Astrocyte (in vitro differentiated cells and primary cell): ENCODE measurements at places on chromosomes 6 and 20. TPM values are rescaled to one million over a fixed set of nuclear protein-coding genes. Genes with fewer than 3 reads are reported as not detected.

DNA sequence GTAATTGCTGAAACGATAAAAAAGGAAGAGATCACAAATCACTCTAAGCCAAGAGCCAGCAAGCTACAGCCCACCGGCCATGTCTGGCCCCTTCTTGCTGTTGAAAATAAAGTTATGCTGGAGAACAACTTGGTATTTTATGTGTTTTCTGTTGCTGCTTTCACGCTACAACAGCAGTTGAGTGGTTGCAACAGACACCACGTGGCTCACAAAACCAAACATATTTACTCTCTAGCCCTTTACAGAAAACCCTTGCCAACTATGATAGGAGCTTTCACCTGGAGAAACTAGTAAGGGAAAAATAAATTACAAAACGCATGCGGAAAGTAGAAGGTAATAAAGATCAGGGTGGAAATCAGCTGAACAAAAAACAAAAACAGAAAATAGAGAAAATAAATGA is 41.1 kb upstream of the SLCO4A1 start:
- no peak overlapping the region for H3K27ac ChIP-seq
- no peak for DNase-seq
- H3K4me3 ChIP-seq = no peak overlapping the region
- H3K4me1 ChIP-seq = peaks cover 15% of the 10 kb centered on the region

Gene SLC4A11
- total RNA-seq = 3.9 and 6.6 TPM in 2 replicates

DNA sequence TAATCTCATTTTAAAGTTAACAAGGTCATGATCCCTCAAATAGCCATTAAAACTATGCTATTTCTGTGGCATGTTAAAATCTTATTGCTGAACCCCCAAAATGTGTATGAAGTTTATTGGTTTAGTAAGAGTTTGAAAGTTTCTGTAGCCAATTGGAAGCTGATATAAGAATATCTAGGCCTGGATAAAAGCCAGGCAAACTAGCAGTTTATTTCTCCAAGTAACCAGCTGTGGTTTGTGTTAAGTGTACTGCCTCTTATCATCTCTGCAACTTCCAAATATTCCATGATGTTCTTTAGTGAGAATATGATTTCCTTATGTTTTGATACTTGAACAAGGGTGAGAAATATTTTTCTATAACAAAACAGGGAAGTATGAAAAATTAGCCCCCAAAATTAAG is 76.7 kb downstream of the PRSS35 start:
- no peak for DNase-seq
- H3K27ac ChIP-seq = no peak overlapping the region
- H3K4me3 ChIP-seq = no peak overlapping the region
- no peaks in the 10 kb centered on the region for H3K4me1 ChIP-seq
- H3K27me3 ChIP-seq = no peaks in the 10 kb centered on the region
- H3K36me3 ChIP-seq = no peaks in the 10 kb centered on the region

Gene CRISP3
- total RNA-seq = not detected in 2 replicates

GRCh38 chr20:8260837-8261251 is 128.8 kb downstream of the PLCB1 start:
- no peak overlapping the region for H3K4me3 ChIP-seq
- H3K27me3 ChIP-seq = no peaks in the 10 kb centered on the region
- no peaks in the 10 kb centered on the region for H3K4me1 ChIP-seq
- no peak overlapping the region for H3K27ac ChIP-seq
- H3K36me3 ChIP-seq = no peaks in the 10 kb centered on the region

Gene TSHZ2
- total RNA-seq = 0.72 and 1.2 TPM in 2 replicates

DNA sequence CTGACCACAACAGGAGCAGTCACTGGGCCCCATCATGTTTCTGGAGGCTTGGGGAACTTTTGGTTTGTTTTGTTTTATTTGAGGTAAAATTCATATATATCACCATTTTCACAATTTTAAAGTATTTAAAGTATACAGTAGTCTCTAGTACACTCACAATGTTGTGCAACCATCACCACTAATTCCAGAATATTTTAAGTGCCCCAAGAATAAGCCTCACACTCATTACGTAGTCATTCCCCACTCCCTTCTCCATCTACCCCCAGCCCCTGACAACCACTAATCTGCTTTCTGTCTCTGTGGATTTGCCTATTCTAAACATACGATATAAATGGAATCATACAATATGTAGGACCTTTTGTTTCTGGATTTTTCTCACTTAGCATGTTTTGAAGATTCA is 29.0 kb downstream of the RTN4IP1 start:
- no peaks in the 10 kb centered on the region for H3K36me3 ChIP-seq
- DNase-seq = no peak

- peaks cover 7% of the 10 kb centered on the region for H3K4me1 ChIP-seq
- H3K27me3 ChIP-seq = peaks cover 3% of the 10 kb centered on the region
- peak overlapping the region; percentile 5 for H3K27ac ChIP-seq
- DNase-seq = no peak
- no peak overlapping the region for H3K4me3 ChIP-seq
- no peaks in the 10 kb centered on the region for H3K36me3 ChIP-seq
Observed at GRCh38 chr20:39886650-39887190, 802.3 kb downstream of the MAFB start.

Gene STMND1
- total RNA-seq = 0.16 TPM in 1 of 2 replicates, not detected in the other

DNA sequence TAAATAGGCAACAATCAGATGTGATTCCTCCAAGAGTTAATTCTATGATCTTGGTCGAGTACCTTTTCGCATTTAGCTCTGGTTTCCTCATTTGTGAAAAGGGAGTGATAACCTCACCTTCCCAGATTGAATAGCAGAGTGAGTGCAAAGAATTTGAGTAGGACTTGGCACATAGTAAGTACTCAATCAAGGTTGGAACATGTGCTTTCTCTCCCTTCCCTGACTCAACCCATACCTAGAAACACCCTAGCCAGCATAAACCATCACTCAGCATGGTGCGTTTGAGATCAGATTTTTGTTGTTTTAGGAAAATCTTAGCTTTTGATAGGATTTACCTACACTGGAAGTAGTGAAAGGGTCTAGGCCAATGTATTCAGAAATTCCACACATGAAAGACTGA is 333.4 kb upstream of the NT5E start:
- H3K27ac ChIP-seq = no peak overlapping the region
- no peak overlapping the region for H3K4me3 ChIP-seq
- H3K27me3 ChIP-seq = no peaks in the 10 kb centered on the region
- no peak for DNase-seq
- H3K4me1 ChIP-seq = no peaks in the 10 kb centered on the region

Gene BCL2L1
- total RNA-seq = 103 and 149 TPM in 2 replicates

Gene PI3
- total RNA-seq = not detected in 2 replicates

Gene PPP1R14C
- total RNA-seq = 3.9 and 6.6 TPM in 2 replicates

Gene PSORS1C1
- 8.8 and 9.2 TPM in 2 replicates for total RNA-seq

Gene HTR1E
- total RNA-seq = not detected in 2 replicates

GRCh38 chr6:86937219-86938079 is at the start of gene HTR1E:
TSS of gene HTR1E (plus strand) at chr6:86937528. CDS start at chr6:87015335, 77,807 bp downstream.
- H3K27ac ChIP-seq = no peak within 1 kb of the TSS
- H3K4me3 ChIP-seq = peak within 1 kb of the TSS; percentile 23
- peaks cover 4% of the 10 kb centered on the region for H3K4me1 ChIP-seq
- H3K27me3 ChIP-seq = peaks cover 19% of the 10 kb centered on the region
- peak; percentile 8 for DNase-seq

Gene ACSS2
- total RNA-seq = 16.9 and 18.7 TPM in 2 replicates

Gene ADGB
- not detected in 2 replicates for total RNA-seq

DNA sequence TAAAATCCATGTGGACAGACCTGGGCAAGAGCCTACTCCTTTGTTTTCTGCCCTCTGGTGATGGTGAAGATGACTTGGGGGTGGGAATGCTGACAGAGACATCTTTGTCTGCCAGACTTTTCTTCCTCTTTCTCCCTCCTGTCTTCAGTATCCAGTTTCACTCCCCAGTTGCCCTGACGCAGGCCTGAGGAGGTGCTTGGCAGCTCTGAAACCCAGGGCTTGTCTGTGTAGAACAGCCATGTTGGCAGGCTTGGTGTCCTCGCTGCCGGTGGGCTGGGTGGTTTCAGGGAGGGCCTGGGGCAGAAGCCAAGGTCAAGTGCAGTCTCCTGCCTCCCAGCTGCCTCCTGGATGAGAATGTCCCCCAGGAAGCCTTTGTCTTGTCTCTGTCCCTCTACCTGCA is 22.5 kb downstream of the CCDC167 start:
- H3K27ac ChIP-seq = no peak overlapping the region
- no peak overlapping the region for H3K4me3 ChIP-seq
- no peaks in the 10 kb centered on the region for H3K4me1 ChIP-seq
- peaks cover 18% of the 10 kb centered on the region for H3K36me3 ChIP-seq
- DNase-seq = no peak

- H3K27ac ChIP-seq = no peak overlapping the region
- H3K4me1 ChIP-seq = no peaks in the 10 kb centered on the region
- no peaks in the 10 kb centered on the region for H3K36me3 ChIP-seq
- no peak overlapping the region for H3K4me3 ChIP-seq
- no peaks in the 10 kb centered on the region for H3K27me3 ChIP-seq
Observed at GRCh38 chr6:53934023-53934422, 139.2 kb downstream of the LRRC1 start.

Gene LPA
- total RNA-seq = not detected in 2 replicates

DNA sequence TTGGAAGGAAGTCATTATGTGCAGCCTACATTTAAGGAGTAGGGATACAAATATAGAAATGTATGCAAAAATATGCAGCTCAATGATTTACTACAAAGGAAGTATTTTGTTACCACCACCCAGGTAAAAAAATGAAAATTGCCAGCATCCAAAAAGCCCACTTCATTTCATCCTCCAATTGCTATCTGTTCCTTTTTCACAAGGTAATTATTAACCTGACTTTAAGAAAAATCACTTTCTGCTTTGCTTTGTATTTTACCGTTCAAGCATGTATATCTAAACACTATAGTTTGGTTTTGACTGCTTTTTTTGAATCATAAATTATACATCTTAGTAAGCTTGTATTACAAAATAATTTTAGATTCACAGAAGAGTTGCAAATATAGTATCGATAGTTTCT is 768.5 kb upstream of the GJE1 start:
- no peaks in the 10 kb centered on the region for H3K36me3 ChIP-seq
- H3K4me1 ChIP-seq = no peaks in the 10 kb centered on the region
- H3K27me3 ChIP-seq = no peaks in the 10 kb centered on the region
- DNase-seq = no peak
- no peak overlapping the region for H3K27ac ChIP-seq

DNA sequence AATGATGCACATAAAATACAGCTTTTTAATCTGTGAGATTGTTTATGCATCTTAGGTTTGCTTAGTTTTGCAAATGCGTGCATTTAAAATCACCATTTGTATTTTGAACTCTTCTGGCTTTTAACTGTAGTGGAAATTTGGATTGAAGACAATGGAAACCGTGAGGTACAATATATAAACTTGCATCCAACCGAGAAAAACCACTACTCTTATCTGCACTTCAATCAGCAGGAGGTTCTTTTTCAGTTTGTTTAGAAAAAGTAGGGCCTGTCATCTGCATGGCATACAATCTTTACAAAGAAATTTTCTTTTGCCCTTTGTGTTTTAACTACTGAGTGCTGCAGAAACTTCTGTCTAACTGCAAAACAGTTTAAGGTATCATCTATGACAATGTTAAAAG is 132.8 kb downstream of the LAMA2 start:
- H3K36me3 ChIP-seq = no peaks in the 10 kb centered on the region
- no peaks in the 10 kb centered on the region for H3K27me3 ChIP-seq
- no peak overlapping the region for H3K27ac ChIP-seq
- no peak overlapping the region for H3K4me3 ChIP-seq
- H3K4me1 ChIP-seq = no peaks in the 10 kb centered on the region

GRCh38 chr6:37624121-37624520 is 73.6 kb downstream of the MDGA1 start:
- no peak for DNase-seq
- H3K4me3 ChIP-seq = no peak overlapping the region
- H3K4me1 ChIP-seq = peaks cover 35% of the 10 kb centered on the region
- H3K27me3 ChIP-seq = no peaks in the 10 kb centered on the region
- no peak overlapping the region for H3K27ac ChIP-seq

Gene MICB
- 4.1 and 5.8 TPM in 2 replicates for total RNA-seq

Gene OR2H1
- total RNA-seq = not detected in 2 replicates

- H3K4me3 ChIP-seq = no peak overlapping the region
- no peaks in the 10 kb centered on the region for H3K36me3 ChIP-seq
- no peaks in the 10 kb centered on the region for H3K27me3 ChIP-seq
- no peak overlapping the region for H3K27ac ChIP-seq
- H3K4me1 ChIP-seq = no peaks in the 10 kb centered on the region
- DNase-seq = no peak
Observed at GRCh38 chr6:140548366-140548765, 1173.9 kb upstream of the CITED2 start.

GRCh38 chr6:36615018-36615761 is 21.0 kb downstream of the SRSF3 start:
- H3K27me3 ChIP-seq = no peaks in the 10 kb centered on the region
- DNase-seq = no peak
- no peak overlapping the region for H3K27ac ChIP-seq
- peaks cover 22% of the 10 kb centered on the region for H3K36me3 ChIP-seq
- no peak overlapping the region for H3K4me3 ChIP-seq

GRCh38 chr6:106997392-106998158 is 23.0 kb upstream of the CD24 start:
- no peaks in the 10 kb centered on the region for H3K4me1 ChIP-seq
- H3K27ac ChIP-seq = no peak overlapping the region

DNA sequence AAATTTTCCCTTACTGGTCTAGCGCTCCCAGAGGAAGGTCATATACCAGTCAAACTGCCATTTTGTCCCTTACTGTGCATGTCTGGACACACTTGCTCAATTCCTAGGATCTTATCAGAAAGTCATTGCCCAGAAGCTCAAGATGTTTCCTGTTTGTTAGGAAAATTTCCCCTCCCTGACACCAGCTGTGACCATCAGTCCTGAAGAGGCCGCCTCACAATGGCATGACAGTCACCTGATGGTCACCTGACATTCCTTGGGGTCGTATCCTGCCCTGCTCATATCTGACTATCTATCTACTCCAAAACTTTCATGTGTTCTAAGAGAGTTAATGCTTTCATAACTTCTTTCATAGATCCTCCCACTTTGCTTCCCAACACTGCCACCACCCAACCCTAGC is 219.9 kb downstream of the OTOR start:
- DNase-seq = no peak
- H3K27ac ChIP-seq = no peak overlapping the region
- no peaks in the 10 kb centered on the region for H3K27me3 ChIP-seq

DNA sequence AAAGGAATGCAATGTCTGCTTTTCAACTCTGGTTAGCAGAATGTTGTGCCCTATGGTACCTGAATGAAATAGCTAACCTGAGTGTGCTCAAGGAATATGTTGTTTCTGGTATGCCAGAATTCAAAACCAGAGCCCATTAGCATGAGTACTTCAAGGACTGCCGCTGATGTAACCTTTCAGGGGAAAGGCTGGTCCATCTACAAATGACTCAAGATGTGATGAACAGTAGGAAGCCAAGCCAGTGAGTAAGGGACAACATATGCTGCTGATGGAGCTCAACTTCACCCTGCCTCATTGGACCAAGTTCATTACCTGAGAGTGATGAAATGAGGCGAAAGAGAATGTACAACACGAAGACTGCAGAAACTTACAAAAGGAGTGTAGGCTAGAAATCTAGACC is 95.7 kb upstream of the BMP2 start:
- H3K27me3 ChIP-seq = no peaks in the 10 kb centered on the region
- H3K4me1 ChIP-seq = no peaks in the 10 kb centered on the region
- DNase-seq = no peak

Gene CD24
- total RNA-seq = 51.1 and 95.1 TPM in 2 replicates

Gene ENPP5
- total RNA-seq = 1.4 and 1.8 TPM in 2 replicates

DNA sequence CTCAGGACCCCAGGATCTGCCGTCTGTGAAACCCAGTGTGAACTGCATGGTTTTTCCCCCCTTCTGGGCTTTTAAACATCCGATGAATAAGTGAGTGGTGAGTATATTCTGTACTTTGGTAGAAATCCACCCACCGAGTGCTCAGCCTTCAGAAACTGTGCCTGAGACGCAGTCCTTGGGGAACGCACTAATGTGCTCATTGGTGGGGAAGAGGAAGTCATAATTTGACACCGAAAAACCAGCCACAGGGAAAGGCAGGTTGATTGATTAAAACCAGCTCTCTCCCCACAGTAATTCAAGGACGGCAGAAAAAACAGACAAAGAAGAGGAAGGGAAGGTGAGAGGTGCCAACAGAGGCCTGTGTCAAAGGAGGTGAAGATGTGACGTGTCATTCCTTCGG is 21.7 kb downstream of the EDN3 start:
- H3K27ac ChIP-seq = no peak overlapping the region
- H3K4me3 ChIP-seq = no peak overlapping the region
- no peaks in the 10 kb centered on the region for H3K4me1 ChIP-seq
